ENCODE measurements at places on chromosomes 4 and X.

DNA sequence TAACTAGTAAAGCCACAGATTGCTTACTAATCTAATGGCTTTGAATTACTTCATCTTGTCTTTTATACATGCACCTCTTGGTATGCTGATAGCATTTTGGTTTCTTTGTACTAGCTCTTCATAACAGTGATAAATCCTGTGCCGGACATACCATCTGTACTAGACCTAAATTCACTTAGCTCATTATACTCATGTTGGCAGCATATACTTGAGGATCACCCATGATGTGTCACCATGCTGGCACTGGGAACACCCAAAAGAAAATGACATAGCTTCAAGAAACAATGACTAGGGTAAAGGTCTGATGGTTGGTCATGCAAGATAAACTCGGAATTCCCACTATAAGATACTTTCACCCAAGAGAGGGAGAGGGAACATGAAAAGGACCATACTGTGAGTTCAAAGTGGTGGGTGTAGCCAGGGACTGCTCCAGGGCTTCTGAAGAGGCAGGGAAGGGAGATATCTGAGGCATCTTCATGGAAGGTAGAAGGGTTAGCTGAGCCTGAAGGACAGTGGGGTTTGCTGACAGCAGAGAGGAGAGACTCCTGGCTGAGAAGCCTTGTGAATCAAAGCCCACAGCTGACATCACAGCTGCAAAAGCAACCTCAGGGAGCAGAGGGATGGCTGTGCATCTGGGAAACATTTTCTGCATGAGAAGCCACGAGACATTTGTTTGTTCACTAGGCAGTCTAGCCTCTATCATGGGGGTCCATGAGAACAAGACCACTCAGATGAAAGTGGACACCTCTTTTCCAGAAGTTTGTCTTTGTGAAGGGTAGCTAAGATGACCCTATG lies 314.2 kb downstream of the RAB28 start:
- no peak for DNase-seq

- DNase-seq, result no peak
These were observed 3.0 kb upstream of the SHOX start for GRCh38 chrX:627510-627981.

DNA sequence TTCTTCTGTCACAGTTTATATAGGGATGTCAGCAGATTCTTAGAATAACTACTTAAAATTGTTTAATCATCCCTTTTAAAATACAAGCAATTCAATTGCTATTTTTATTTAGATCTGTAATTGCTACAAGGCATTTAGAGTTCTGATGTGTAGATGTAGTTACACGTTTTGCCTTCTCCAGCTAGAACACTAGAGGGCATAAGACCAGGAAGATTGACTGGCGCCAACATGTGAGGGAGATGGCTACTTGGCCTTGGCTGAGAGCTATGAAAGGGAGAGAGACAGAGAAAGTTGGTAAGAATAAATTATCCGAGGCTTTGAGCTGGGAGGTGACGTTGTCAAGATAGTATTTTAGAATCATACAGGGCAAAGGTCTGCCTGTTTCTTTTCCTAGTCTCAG lies 563.7 kb upstream of the PRKX start:
- no peak for DNase-seq

GRCh38 chr4:57233386-57233785 lies 123.2 kb upstream of the IGFBP7 start:
- no peak for DNase-seq

DNA sequence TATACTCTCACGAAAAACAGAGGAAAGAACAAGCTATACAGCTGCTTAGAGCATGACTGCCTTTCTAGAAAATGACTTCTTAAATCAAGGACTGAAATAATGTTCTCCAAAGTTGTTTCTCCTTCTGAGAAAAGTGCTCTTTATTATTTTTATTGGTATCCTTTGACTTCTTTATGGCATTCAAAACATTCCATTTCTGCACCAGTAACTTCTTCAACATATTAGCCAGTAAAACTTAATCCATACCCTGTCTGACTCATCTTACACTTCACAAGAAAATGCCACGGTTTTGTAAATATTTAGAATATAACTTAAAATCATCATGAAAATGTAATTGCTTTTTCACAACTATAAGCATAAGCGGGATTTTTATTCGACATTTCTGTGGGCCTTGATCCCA lies 180.4 kb downstream of the NR3C2 start:
- DNase-seq, result no peak

- no peak for DNase-seq
These were observed 497.2 kb downstream of the RAPGEF2 start for GRCh38 chr4:159600061-159600460.

GRCh38 chr4:38004062-38004461 lies 43.9 kb downstream of the PTTG2 start:
- no peak for DNase-seq

DNA sequence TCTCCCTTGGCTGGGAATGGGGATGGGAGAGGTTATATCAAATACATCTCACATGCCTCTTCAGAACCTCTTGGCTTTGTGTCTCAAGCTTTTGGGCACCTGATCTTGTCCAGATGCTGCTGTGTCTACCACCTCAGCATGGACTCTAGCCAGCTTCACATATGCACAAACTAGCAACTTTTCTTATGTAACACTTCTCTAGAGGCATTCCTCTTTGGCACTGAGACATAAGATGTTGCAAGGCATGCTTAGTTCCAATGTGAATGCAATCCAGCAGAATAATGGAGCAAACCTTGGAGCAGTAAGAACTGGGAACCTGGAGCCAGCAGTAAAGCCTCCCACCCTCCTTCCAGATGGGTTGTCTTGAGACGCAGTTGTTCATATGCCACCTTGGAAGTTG lies 113.4 kb upstream of the TMEM47 start:
- DNase-seq, result no peak

GRCh38 chrX:132483488-132483887 lies 5.3 kb downstream of the MBNL3 start:
- no peak for DNase-seq

GRCh38 chr4:66769441-66769840 lies 775.9 kb downstream of the CENPC start:
- DNase-seq, result no peak

DNA sequence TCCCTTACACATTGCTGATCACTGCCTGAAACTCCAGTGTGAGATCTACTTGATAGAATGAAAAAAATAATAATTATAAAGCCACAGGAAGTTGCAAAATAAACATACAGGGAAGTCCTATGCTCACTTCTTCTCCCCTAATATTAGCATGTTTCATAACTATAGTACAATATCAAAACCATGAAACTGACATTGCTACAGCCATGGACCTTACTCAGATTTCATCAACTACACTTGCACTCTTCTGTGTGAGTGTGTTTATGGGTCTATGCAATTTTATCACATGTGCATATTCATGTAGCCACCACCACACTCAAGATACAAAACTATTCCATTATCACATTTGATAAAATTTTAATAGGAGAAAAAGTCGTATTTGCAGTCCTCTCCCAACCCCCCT lies 57.3 kb downstream of the SPINK2 start:
- DNase-seq, result no peak

DNA sequence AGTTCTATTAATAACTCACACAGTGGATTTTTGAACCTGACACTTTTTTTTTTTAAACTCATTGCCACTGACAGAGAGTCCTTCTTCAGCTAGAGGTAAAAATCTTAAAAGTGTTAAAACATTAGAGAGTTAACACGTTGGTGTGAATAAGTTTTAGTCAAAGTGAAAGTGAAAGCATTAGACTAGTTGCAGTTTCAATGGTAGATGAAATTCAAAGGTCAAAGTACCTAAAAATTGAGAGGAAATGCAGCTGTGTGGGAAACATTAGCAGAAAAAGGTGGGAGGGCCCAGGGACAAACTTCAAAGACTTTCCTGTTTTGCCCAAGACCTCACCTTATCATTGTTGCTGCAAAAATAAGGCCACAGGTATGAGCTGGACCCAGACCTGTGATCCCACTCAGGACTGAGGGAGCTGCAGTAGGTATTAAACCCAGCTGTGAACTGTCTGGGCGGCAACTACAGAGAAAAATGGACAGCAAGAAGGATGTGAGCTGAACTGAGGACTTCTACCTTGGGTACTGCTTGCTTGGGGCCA lies 17.6 kb upstream of the GABRA4 start:
- no peak for DNase-seq

- DNase-seq, result no peak
These were observed 134.7 kb upstream of the USP9X start for GRCh38 chrX:40950546-40950945.

DNA sequence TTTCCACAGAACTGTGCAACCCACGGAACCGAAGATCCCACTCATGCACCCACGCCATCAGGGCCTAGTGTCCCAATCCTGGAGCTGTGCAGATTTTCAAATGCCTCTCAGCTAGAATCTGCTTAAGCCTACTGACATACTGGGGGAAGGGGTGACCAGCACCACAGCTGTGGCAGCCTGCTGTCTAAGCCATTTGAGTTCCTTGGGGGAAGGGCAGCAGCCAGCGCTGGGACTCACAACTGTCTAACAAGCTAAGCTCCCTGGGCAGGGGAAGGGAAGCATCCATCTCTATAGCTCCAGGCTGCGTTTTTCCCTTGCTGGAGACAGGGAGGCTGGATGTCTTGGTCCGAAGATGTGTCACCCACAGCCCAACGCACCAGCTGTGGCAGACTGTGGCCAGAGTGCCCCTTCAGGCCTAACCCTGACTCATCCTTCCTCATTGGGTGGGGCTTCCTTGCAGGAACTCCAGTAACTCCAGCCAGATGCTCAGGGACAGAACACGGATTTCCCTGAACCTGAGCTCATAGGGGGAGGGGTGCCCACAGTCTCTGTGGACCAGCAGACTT lies 194.8 kb downstream of the CHRDL1 start:
- no peak for DNase-seq

DNA sequence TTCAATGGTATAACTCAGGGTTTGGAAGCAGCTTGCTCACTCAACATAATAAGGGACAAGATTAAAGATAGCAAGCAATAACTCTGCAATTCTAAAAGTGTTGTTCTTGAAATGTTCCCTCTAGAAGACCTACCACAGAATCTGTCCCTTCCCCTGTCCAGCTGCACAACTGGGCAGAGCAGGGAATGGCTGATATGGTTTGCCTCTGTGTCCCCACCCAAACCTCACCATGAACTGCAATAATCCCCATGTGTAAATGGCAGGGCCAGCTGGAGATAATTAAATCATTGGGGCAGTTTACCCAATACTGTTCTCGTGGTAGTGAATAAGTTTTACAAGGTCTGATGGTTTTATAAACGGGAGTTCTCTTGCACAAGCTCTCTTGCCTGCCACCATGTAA lies 19.1 kb downstream of the PRDM5 start:
- no peak for DNase-seq

- no peak for DNase-seq
These were observed 208.7 kb downstream of the CHIC2 start for GRCh38 chr4:53855581-53856250.

- peak; percentile 35 for DNase-seq
These were observed at the start of gene ARL9 for GRCh38 chr4:56505269-56506130. Gene ARL9, plus strand, starts transcription at chr4:56505791. Its CDS starts 72 bp downstream, at chr4:56505863.

GRCh38 chr4:26402458-26402857 lies 81.6 kb downstream of the RBPJ start:
- no peak for DNase-seq

GRCh38 chrX:51606446-51606845 lies 12.3 kb downstream of the CENPVL3 start:
- DNase-seq, result no peak

GRCh38 chr4:54231768-54232688 lies 2.9 kb downstream of the PDGFRA start:
- no peak for DNase-seq

- no peak for DNase-seq
These were observed 164.6 kb downstream of the PRKX start for GRCh38 chrX:3548765-3549391.

- no peak for DNase-seq
These were observed 38.6 kb downstream of the TMEM150C start for GRCh38 chr4:82523179-82523578.

DNA sequence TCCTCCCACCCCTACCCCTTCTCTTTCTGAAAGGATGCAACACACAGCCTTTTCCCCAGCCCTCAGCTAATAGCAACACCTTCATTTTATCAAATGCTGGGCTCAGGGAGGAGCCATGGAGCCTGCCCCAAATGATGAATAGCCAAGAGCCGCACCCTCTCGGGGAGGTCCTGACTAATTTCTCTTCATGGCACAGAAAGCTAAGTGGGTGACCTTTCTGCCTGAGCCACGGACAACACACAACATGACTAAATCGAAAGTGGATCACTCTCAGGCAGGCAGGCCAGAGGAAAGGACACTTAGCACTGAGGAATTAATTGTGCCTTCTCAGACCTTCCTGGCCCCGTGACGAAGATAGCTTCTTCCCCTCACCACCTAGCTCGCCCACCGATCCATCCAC lies 165.1 kb upstream of the RAI2 start:
- DNase-seq, result no peak

DNA sequence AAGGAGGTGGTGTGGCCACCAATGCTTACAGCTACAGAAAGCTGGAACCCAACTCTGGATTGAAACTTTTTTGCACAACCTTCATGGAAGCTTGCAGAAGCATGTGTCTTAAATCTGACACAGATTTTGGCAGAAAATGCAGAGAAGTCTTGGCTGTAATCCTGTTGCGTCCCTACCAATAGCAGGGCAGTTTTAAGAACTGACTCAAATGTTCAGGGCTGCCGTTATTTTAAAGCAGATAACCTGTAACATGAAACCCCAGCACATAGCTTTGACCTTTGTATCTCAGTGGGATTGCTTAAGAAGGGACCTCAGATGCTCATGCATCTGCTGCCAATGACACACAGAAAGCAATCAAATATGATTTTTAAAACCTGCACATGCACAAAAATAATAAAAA lies at the start of gene VEGFD:
Gene VEGFD (minus strand): TSS at position 110 of the 400 bp plus-strand sequence. CDS start 467 bp downstream, outside the sequence.
- no peak for DNase-seq

GRCh38 chr4:75009138-75009537 lies 76.2 kb downstream of the PARM1 start:
- no peak for DNase-seq

DNA sequence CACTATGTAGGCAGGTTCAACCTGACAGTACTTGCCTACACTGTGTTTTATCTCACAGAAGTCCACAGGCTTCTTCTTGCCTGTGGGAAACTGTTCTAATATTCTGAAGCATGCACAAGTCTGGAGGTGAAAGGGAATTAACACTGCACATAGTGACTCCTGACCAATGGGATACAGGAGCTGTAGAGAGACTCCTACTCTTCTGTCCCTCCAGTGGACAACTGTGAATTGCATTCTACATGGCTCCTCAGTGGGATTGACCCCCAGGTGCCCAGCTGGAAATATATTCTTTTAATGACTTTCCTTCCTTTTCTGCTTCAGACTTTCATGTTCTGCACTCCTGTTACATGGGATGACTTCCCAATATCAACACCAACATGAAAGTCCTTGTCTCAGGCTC lies 8.2 kb upstream of the YIPF6 start:
- no peak for DNase-seq

Data from activated naive CD8-positive, alpha-beta T cell treated with anti-CD3 and anti-CD28 coated beads, Interleukin-2, amount 50 U/mL, for 16 hours (primary cell).